Astrocyte (in vitro differentiated cells and primary cell): ENCODE measurements at places on chromosomes 12 and 14. TPM values are rescaled to one million over a fixed set of nuclear protein-coding genes. Genes with fewer than 3 reads are reported as not detected.

Gene ITGB7
- 0.79 and 1.3 TPM in 2 replicates for total RNA-seq

Gene IL26
- not detected in 2 replicates for total RNA-seq

Gene LRTM2
- total RNA-seq: not detected in 2 replicates

Gene OR4K17
- total RNA-seq: not detected in 2 replicates

Gene PPP1R1A
- total RNA-seq: 0.52 and 0.58 TPM in 2 replicates

Gene KRT86
- 0.24 and 0.43 TPM in 2 replicates for total RNA-seq

Gene SLC25A21
- total RNA-seq: 1.5 and 2.8 TPM in 2 replicates

Gene DIO2
- total RNA-seq: 2.1 and 4.7 TPM in 2 replicates

Gene KRT83
- not detected in 2 replicates for total RNA-seq

Gene BATF
- total RNA-seq: not detected in 2 replicates

Gene PRR4
- 1.1 and 2.2 TPM in 2 replicates for total RNA-seq

Gene DLST
- 83.0 and 90.6 TPM in 2 replicates for total RNA-seq

Gene RNASE7
- total RNA-seq: 0.19 TPM in 1 of 2 replicates, not detected in the other

Gene SMARCD1
- 59.9 and 64.4 TPM in 2 replicates for total RNA-seq

Gene GPRC5A
- 4.2 and 12.5 TPM in 2 replicates for total RNA-seq

Gene CCDC177
- not detected in 2 replicates for total RNA-seq

Gene TTC9
- total RNA-seq: 6.9 and 8.4 TPM in 2 replicates

Gene SLC22A17
- 29.3 and 39.5 TPM in 2 replicates for total RNA-seq

Gene GRIP1
- 12.6 and 16.7 TPM in 2 replicates for total RNA-seq

Gene STYK1
- total RNA-seq: 1.6 and 2.9 TPM in 2 replicates

Gene AP4S1
- 5.7 TPM in 2 replicates for total RNA-seq
